ENCODE measurements at places on chromosomes 2 and 18.

DNA sequence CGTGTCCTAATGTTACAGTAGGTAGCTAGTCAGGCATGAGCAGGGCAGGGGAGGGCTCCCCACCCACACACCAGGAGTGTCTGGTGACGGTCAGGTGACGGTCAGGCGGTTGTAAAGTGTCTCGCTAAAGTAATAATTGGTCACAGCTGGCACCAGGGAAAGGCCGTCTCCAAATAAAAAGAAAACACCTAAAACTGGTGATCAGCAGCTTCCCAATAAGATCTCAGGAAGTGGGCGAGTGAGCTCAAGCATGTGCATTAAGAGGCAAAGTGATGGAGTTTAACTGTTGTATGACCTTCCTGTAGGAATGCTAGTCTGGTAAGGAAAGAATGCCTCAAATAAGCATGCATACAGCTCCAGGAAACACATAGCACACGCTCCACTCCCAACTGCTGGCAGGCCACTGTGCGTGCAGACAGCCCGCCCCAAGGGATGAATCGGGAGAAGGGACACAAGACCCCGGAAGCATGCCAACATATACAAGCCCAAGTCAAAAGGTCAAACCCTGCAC lies 177.1 kb downstream of the RNF144A start:
- no peak for DNase-seq

GRCh38 chr2:86706220-86706619 lies 13.9 kb upstream of the RMND5A start:
- DNase-seq: no peak

GRCh38 chr2:172107690-172108586 lies 5.2 kb upstream of the DLX2 start:
- DNase-seq: no peak

DNA sequence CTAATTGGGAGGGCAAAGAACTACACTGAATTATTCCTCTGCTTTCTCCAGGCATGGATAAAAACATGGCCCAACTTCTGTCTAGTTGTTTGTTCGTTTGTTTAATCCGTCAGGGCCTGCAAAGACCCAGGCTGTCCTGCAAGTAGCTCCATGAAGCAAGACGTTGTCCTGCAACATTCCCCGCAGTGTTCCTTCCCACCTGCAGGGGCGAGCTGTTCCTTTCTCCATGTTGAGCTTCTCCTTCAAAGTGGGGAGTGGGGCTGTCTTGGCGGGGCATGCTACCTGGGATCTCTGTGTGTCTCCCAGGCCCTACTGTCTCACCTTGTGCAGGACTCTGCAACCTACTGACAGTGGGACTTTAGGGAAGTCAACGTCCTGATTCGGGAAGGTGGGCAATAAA lies 264.0 kb upstream of the SMIM21 start:
- DNase-seq: no peak

DNA sequence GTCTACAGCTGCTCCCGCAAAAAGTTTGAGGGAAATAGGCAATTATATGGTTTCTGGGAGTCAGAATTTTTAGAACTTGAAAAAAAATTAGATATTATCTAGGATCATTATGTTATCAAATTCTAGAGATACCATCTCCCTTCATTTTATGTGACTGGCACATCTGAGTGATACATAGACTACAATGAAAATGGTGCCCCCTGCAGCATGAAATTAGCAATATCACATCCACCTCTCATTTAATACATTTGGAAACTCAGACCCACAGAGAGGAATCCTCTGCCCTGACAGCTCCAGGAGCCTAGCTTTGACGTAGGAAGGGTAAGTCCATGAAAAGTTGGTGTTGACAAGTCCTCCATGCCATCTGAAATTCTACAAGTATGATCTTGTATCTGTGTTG lies 381.6 kb downstream of the SUCLG1 start:
- DNase-seq: no peak

- DNase-seq: no peak
These were observed 771.5 kb downstream of the GALR1 start for GRCh38 chr18:78021196-78021595.

GRCh38 chr2:238643400-238643907 lies 204.4 kb upstream of the TWIST2 start:
- no peak for DNase-seq

- DNase-seq: no peak
These were observed 408.6 kb downstream of the MTX2 start for GRCh38 chr2:176677746-176678265.

GRCh38 chr2:30406853-30407252 lies 40.2 kb upstream of the LCLAT1 start:
- DNase-seq: no peak

DNA sequence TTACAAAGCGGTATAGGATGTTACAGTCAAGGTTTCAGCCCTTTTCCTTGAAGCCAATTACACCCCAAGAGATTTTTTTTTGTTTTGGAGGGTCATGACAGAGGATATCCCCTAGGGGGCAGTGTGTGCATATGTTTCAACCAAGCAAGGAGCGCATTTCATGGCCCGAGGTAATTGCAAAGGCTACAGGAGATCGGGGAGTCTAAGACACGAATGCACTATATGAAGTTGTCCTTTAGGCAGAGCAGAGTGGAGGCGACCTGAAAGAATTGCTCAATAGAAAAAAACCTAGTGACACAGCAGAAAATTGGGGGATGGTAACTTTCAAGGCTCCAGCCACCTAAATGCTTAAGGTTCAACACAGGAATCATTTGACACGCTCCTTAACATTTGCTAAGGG lies 219.8 kb upstream of the PARD3B start:
- peak; percentile 38 for DNase-seq

GRCh38 chr2:16278421-16279200 lies 338.3 kb downstream of the MYCN start:
- no peak for DNase-seq

DNA sequence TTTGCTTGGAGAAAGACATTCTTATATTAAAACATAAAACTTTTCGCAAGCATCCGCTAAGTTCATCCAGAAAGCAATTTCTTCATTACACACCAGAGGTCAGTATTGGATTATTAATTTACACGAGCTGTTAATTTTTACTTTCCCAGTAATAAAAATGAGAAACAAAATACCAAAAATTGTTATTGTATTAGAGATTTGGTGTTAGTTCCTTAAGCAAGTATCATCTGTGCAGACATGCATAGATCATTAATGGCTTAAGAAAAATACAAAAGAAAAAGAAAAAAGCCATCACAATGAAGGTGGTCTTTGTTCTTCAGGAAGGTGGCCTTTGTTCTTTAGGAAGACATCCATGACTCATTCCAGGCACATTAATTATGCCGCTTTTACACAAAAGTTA lies 53.6 kb upstream of the HNMT start:
- DNase-seq: no peak

- DNase-seq: no peak
These were observed 2.7 kb upstream of the LRP2 start for GRCh38 chr2:169365029-169365480.

GRCh38 chr2:32358111-32358482 lies 1.3 kb downstream of the BIRC6 start:
- no peak for DNase-seq

DNA sequence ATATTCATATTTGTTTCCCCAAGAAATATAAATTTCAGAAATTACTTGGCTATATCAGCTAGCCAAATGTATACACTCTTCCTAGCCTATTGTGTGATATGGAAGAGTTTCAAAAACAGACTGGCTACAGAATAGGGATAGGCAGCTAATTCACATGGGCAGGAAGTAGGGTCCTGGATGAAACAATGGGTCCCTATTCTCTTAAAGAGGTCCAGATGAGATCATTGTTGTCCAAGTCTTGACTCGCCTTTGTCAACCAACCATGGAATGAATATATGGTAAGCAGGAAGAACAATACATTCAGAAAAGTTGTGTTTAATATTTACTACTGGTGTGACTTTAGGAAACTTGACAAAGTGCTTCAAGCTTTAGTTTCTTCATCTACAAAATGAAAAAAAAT lies 319.9 kb downstream of the NBAS start:
- no peak for DNase-seq

GRCh38 chr2:9990736-9991135 lies 39.2 kb downstream of the GRHL1 start:
- no peak for DNase-seq

- DNase-seq: no peak
These were observed 50.2 kb upstream of the OSR1 start for GRCh38 chr2:19408592-19408991.

GRCh38 chr2:176135035-176135440 lies 5.5 kb downstream of the HOXD8 start:
- no peak for DNase-seq

GRCh38 chr18:33161131-33161530 lies 279.4 kb downstream of the CCDC178 start:
- DNase-seq: no peak

- no peak for DNase-seq
These were observed 206.7 kb upstream of the TRIB2 start for GRCh38 chr2:12510070-12510469.

DNA sequence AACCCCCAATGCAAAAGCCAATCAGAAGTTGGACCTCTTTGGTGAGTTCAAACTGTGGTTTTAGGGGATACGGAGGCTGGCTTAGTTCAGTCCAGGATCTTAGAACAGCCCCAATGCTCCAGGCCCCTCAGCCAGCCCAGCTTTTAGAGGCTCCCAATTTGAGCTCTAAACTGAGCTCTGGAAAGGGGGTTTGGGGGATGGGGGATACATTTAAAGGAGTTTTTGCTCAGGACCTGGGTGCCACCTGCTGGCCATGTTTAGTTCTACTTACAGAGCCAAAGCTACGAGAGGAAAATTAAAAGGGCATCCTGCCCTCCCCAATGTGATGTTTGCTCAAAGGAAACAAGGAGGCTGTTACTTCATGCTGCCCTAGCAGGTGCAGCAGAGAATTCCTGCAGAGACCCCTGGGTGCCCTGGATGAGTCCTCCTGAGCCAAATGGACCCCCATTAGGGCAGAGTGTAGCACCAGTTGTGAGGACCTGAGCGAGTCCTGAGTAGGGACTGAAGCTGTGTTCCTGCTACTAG lies 15.9 kb upstream of the TMEM214 start:
- peak; percentile 38 for DNase-seq

DNA sequence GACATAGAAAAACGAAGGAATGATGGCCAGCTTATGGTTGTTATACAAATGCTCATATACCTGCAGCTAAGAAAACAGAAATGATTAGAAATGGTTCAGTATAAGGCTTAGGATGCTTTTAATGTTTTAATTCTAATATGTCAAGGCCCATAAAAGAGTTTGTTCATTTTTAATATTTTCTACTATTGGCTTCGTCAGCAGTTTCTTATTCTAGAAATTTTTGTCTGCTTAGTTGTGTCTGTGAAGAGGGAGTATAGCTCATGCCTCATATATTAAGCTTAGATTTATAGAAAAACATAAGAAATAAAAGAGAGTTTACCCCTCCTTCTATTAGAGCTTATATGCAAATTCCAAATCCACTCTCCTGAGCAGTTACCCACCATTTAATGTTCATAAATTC lies 292.6 kb downstream of the SLC8A1 start:
- DNase-seq: no peak

GRCh38 chr2:189037518-189037917 lies 63.3 kb downstream of the COL3A1 start:
- no peak for DNase-seq

DNA sequence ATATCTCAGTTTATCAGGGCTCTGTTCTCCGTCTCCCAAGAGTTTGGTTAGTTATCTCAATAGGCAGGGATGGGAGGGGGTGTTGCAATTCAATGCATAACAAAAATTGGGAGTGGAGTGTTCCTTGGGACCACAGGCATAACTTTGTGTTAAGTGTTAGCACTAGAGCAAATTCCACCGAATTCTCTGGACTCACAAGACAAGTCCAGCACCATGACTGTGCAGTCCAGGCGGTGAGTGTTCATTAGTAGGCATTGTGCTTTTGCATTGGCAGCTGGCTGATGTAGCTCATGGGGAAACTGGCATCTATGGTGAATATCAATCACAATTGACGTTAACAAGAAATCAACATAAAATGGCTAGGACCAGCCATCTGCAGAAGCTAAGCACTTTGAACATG lies 79.0 kb upstream of the CABLES1 start:
- DNase-seq: no peak

DNA sequence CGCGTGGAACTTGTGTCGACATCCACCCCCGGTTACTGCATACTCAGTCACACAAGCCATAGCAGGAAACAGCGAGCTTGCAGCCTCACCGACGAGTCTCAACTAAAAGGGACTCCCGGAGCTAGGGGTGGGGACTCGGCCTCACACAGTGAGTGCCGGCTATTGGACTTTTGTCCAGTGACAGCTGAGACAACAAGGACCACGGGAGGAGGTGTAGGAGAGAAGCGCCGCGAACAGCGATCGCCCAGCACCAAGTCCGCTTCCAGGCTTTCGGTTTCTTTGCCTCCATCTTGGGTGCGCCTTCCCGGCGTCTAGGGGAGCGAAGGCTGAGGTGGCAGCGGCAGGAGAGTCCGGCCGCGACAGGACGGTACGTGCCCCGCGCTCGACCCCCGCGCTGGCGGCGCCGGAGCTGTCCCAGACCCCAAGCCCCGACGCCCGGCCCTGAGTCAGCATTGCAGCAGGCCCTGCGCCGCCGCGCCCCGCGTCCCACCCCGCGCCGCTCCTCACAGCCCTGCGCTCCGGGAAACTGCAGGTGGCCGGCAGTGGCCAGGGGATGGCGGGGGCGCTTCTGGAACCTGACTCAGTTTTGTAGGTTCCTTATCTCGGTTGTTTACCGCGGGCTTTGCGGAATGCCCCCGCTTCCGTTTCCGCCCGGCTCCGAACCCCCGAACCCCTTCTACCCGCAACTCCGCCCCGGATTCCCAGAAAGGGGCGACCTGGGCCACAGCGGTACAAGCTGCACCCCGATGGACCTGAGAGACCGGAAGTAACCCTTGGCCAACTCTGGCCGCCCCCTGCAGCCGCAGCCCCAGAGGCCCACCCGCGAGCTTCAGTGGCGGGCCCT lies at the start of gene CFLAR:
Gene CFLAR (plus strand): TSS at position 50 of the 844 bp plus-strand sequence. CDS start 13,702 bp downstream, outside the sequence.
- DNase-seq: peak; percentile 65
